Suppressor macrophage (primary cell): ENCODE measurements at places on chromosomes 11 and 22.

DNA sequence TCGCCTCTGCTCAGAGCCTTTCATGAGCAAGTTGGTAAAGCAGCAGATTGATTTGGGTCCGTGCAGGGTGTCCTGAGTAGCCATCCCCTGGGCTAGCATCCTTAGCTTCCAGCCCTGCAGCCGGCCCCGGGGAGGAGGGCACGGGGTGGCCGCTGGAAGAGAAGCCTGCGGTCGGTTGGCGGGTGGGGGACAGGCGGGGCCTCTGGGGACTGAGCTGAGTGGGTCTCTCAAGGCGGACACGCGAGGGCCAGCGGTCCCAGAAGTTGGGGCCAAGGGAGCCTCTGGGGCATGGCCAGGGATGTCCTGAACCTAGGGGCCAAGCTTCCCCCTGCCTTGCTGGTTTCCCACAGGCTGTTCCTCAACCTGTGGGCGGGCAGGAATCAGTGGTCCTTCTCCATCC is 143.0 kb downstream of the TBC1D22A start:
- DNase-seq: no peak

DNA sequence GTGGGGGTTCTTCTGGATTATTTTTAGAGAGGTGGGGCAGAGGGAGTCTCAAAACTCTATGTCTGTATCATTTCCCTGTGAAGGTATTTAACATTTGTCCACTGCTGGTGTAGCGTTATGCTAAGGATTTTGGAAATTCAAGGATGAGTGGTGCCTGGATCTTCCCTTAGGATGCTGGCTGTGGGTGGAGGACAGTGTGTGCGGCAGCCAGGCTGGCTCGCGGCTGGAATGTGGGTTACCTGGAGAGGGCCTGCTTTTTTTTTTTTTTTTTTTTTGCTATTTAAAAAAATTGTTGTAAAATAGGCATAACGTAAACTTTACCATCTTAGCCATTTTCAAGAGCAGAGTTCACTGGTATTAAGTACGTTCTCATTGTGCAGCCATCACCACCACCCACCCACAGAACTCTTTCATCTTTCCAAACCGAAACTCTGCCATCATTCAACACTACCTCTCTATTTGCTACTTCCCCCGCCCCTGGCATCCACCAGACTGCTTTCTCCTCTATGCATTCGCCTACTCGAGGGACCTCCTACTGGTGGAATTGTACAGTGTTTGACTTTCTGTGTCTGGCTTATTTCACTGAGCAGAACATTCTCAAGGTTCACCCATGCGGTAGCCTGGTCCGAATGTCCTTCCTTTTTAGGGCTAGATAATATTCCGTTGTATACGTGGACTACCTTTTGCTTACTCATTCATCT is 67.1 kb downstream of the PARVB start:
- peak; percentile 19 for DNase-seq

DNA sequence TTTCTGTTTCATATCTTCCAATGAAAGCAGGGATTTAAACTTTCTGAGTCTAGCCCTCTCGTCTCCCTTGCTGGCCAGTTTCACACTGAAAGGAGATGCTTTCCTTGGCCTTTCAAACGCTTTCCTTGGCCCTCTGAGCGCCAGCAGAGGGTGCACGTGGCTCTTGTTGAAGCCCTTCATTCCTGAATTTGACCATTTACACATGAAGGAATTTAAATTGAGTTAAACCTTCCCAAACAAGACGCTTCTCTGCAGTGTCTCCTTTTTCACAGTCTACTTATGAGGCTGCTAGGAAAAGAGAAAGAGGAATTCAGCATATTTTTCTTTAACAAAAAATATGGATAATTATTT is 21.6 kb downstream of the NNMT start:
- DNase-seq: no peak

- DNase-seq: no peak
Measured at GRCh38 chr22:32204856-32205722, at the start of gene RFPL2. TSS of gene RFPL2 (minus strand) at chr22:32205073. CDS start at chr22:32202451, 2,622 bp downstream.

GRCh38 chr11:93348930-93349329 is 18.4 kb downstream of the DEUP1 start:
- no peak for DNase-seq

GRCh38 chr11:66221726-66222236 is 46.7 kb upstream of the RAB1B start:
- no peak for DNase-seq

- DNase-seq: no peak
Measured at GRCh38 chr11:292211-293121, 3.5 kb downstream of the PGGHG start.

GRCh38 chr11:134404575-134405341 is 7.3 kb downstream of the B3GAT1 start:
- no peak for DNase-seq

- DNase-seq: no peak
Measured at GRCh38 chr22:24437741-24438328, 10.4 kb downstream of the ADORA2A start.

DNA sequence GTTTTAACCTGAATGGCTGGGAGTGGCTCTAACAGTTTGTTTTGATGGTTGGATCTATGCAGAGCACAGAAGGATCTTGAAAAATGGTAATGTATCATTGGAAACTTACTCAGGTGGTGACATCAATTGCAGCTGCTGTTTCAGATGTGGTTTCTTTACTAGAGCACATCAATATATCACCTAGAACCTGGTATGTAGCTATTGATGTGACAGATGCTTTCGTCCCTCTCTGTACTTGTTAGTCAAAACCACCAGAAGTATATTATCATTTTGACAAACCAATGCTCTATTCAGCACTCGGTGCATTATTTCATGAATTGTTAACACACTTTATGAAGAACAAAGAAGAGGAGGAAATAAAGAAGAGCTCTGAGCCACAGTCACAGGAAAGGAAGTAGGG is 26.6 kb upstream of the SCN3B start:
- DNase-seq: no peak

GRCh38 chr11:86511086-86511551 is 136.4 kb downstream of the CCDC81 start:
- DNase-seq: peak; percentile 18

DNA sequence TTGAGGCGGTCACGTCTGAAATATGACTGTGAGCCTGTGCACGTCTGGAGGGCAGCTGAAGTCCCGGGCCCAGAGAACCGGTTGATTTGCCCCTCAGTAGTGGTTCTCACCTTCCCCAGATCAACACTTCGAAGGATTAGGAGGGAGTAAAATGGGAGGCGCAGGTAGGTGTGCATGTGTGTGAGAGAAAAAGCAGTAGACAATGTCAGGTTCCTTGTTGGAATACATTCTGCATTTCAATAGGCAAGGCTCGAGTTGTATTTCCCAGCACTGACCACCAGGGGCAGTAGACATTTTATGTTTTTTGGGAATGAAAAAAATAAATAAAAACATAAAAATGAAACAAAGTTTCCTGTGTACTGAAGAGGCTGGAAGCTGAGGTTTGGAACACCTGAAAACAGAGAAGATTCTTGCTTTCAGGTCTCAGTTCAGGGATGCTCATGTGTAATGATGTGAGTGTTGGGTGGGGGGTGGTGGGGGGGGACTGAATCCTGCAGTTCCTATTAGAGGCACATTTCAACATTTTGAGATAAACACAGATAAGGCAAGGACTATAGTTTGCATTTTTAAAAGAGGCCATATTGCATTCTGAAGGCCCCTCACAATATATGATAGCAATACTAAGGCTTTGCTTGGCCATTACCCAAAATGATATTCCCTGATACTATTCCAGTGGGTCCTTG is 333.9 kb downstream of the CADM1 start:
- peak; percentile 58 for DNase-seq

DNA sequence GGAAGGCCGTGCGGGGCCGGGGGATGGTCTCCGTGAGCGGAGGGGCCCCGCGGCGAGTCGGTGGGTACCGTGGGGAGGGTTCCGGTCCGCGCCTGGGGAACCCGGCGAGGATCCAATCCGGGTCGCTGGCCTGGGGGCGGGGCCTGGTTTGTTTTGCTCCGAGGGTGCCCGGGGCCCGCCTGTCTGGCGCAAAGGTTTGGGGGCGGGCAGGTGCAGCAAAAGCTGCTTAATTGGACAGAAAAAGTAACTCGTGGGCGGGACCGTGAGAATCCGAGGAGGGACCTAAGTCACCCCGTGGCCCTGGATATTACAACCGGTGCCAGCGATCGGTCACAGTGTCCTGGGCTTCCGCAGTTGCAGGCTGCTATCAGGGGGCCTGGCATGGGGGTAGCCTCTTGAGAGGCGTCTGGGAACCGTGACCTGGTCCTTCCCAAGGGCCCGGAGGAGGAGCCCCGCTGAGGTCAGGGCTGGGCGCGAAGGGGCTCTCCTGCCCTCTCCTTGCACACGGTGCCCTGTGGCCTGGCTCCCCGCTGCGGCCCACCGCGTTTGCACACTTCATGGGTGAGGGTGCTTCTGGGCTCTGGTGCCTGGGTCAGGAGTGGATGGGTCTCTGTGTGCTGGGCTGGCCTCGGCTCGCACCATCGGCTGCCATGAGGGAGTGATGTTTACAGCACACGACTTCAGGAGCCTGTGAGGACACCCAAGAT is 1.4 kb downstream of the PNPLA2 start:
- peak; percentile 89 for DNase-seq

GRCh38 chr22:26463101-26463661 is 20.4 kb downstream of the HPS4 start:
- no peak for DNase-seq

DNA sequence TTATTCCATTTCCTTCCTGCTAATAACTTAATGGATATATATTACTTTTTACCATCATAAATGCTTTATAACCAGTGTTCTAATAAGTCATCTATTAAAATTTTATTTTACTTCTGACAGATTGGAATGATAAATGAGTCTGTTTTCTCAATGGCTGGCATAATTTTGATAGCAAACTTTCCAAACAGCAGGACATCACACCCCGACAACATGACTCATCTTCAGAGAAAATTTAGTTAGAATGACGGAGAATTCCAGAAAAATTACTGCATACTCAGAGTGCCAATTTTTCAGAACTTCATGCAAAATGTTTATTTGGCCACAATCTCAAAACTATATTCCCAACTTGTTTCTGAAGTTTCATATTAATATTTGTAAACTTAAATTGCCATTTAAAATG is 174.4 kb downstream of the SWAP70 start:
- no peak for DNase-seq

- DNase-seq: no peak
Measured at GRCh38 chr22:46172522-46173110, 22.3 kb downstream of the PPARA start.

DNA sequence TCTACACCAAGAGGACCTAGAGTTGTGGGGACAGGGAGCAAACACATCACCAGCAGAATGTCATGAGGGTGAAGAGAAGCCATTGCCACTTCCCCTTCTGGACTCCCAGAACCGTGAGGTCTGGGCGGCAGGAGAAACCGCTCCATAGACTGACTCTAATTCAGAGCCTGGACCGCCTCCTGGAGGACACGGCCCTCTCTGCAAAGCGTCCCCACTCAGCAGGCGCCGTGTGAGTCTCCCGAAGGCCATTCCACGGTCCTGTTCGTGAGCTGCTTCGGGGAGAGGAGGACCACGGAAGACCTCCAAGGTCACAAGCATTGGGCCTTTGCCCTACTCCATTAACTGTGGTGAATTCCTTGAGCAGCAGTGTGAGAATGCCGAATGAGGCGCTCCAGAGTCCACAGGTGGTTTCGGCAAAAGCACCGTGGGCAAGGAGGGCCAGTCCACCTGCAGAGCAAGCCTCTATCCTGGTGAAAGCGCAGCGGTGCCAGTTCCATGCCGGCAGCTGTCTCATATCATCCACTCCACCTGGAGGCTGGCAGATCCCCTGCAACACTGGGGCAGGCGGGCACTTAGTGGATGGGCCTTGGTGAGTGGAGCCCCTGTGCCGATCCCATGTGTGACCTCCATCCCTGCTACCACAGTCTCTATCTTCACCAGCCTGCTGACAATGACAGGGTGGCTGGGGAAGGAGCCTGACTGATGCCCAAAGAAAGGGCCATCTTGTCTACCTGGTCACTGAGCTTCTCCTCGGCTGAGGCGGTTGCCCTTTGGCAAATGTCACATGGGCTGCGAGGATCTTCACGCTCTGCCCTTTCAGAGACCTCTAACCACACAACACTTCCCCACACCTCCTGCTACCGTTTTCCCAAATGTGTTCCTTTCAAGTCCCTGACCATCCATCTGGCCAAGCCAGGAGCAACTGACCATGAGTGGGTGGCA is 7.5 kb downstream of the C11orf21 start:
- peak; percentile 86 for DNase-seq

DNA sequence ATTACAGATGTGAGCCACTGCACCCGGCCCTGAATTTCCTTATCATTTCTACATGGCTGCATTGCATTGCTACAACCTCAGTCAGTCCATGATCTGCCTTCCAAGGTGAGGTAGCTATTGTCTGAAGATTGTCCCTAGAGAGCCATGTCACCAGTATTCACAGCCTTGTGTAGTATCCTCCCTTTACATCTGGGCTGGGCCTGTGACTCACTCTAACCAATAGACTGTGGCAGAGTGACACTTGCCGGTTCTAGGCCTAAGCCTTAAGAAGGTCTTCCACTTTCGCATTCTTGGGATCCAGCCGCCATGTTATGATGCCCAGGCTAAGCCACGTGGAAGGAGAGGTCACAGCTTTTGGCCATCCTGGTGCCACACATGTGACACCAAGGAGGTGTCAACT is 10.1 kb upstream of the PLEKHB1 start:
- no peak for DNase-seq

DNA sequence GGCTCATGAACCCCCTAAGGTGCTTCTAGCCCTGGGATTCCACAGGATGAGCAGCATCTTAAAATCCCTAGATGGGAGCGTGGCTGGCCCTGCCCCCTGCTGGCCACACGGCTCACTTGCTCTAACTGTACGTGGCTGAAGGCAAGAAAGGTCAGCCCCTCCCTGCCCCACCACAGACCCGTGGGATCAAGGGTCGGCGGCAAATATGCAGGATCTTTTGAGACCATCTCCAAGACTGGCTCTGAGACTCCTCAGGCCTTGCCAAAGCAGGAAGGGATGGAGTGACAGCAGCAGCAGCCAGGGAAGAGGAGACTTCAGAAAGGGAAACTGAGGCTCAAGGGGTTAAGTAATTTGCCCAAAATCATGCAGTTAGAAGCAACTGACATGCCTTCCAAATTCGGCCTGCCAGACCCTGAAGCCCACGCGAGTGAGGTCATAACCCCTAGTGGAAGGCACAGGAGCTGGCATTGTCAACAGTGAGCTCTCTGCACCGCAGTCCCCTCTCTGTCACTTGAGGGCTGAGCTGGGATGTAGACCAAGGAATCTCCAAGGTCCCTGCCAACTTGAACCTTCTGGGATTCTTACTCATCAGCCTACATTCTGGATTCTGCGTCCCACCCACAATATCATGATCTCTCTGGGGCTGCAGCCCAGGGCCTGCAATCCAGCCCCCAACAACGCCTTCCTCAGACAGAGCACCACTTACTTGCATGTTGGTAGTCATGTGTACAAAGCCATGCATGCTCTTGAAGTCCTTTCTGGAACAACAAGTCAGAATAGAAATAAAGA is 31.4 kb downstream of the CREB3L1 start:
- peak; percentile 78 for DNase-seq
